Foreskin fibroblast (primary cell): ENCODE measurements at places on chromosomes 7 and 10.

DNA sequence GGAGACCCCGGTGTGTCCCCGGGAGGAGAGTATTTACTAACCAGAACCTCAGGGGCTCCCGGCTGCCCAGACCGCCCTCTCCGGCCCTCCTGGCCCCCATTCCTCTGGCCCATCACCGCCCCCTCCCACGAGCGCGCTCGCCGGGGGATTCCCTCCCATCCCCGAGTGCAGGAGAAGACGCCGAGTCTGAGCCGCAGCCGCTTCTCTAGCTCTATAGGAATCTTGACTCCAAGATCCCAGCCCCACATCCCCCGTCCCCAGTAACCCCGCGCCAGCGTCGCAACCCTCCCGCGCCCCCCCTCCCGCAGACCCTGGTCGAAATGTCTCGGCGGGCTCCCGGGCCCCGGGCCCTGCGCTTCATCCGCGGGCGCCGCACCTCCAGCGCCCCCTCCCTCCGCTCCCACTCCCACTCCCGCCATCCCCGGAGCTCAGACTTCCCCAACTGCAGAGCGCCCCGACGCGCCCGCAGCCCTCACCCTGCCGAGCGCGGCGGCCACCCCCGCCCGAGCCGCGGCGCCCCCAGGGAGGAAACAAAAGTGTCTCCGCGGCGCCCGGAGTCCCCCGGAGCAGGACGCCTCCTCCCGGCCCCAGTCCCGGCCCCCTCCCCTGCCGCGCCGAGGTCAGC is 541 bp downstream of the ELMO1 start:
- DNase-seq: no peak

DNA sequence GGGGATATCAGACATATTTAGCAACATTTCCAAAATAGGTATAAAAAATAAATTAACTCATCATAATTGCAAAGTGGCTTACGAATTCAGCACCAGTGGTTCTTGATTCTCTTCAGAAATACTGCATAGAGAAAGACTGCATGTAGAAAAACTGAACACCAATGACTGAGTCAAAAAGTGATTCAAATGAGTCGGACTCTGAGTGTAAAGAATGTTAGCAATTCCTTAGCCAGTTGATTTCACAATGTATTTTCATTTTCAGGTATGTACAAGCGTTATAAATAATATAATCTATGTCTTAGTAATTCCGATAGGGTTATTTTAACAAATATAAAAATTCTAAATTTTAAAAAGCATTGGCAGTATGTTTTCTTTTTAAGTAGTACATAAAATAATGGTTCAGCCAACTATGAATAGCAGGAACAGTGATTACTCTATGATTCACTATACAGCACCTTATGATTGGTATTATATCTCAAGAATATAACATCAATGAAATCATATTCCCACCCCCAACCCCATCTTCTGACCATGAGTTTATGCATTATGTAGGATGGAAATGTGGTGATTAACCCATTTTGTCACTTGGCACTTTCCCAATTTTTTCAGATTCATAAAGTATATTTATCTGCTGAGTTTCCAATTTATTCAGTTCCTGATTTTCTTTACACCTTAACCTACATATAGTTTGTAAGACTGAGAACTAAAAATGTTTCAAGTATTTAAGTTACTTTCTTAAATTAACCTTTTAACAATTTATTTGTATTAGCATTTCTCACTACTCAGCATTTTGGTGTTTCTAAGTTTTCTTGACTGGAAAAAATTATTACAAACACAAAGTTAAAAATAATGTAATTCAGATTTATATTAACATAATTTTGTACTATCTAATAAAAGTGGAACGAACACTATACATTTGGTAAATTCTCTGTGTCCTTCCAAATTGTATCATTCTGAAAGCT is 33.9 kb downstream of the DNAJC1 start:
- DNase-seq: no peak

DNA sequence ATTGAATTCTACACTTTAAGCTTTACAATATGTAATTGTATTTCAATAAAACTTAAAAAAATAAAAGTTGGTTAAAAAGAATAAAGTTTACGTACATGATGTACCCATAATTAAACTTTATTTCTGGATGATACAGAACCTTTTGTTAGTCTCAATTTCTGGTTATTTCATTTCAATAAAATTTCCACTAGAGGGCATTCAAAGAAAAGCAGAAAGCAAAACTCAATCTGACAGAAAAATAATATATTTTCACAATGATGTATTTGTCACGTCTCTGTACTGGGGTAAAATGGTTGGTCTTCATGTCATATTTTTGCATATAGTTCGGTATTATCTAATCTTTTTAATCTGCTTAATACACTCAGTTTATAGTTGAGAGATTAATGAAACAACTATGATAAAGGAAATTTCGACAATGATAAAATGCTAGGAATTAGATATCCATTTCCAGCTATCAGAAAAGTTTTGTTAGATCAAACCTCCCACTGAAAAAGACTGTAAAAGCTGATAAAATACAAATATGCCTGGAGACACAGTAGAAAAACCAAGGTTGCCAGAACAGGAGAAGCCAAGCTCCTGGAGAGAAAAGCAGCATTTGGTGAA is 27.4 kb downstream of the ASZ1 start:
- peak; percentile 3 for DNase-seq

DNA sequence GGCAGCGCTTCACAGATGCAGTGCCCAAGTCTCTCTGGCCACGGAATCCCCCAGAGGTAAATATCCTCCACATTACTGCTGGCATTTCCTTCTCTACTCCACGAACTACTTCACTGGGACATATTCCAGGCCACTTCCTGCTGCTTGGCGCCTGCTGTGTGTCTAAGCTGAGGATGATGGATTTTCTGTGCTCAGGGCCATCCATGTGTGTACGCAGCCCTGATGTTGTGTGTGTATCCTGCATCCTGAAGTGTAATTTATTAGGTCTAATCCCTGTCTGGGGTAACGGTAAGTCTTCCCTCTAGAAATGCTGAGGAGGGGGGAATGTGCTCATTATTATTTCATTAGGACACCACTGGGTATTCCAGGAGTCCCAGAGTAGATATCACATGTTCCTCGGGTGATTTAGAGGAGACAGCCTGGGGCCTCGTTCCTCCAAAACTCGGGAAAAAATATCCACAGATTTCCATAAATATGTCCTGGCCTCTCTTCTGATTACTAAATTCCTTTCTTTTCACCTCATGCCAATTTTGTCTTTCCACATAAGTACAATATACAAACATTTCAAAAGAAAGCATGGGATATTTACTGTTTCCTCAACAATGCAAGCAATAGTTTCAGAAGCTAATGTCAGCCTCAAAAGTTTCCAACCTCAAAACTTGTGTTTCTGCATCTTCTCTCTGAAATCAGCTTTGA is 25.5 kb upstream of the HABP2 start:
- no peak for DNase-seq

DNA sequence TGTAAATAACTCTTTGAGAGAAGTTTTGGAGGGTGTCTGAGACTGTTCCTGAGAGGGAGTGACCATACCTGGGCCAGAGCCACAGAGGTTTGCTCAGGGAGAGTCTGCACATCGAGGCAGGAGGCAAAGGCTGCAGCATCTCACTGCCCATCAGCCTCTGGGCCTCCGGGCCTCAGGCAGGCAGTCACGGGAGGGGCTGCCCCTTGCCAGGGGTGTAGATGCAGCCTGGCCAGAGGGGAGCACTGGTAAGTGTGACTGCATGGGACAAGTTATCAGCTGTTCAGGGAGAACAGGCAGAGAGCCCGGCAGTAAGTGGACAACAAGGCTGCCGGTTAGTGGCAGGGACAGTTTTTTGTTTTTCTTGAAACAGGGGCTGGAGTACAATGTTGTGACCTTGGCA is 55.9 kb downstream of the ZNF467 start:
- DNase-seq: no peak

DNA sequence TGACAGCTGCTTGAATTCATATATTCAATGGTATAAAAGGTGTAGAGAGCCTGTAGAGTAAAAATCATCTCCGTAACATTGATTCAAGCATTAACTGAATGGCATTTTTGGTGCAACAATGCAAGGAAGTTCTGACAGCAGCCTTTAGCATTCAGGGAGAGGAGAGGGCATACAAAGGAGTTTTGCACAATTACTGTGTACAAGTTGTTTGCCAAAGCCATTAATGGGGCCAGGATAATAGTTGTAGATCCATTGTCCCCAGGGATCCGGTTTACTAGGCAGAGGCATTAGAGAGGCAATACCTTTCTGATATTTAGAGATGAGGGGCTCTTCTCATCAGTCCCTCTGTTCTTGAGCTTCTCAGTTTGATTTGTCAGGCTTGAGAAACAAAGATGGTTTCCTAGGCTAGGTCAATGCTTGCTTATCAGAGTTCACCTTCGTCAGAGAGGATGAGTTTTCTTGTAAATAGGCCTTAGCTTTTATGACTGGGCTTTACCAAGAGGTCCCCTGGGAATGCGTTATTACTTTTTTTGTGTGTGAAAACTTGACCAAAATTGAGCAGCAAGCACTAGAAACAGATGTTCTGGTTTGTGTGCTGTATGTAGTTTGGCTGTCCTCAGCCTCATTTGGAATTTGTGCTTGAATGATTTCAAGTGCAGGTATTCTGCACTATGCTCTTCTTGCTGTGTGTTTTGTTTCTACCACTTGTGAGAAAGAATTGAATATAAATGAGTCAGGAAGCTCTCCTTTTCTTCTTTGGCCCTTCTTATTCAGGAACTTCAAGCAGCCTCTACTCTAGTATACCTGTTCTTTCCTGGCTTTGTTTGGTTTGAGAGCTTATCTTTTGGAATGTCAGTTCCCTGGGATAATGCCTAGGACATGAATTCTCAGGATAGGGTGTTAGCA is 32.0 kb downstream of the SND1 start:
- DNase-seq: no peak

- peak; percentile 13 for DNase-seq
These were observed 114.0 kb downstream of the WDFY4 start for GRCh38 chr10:48798481-48799254.
